Stimulated activated CD4-positive, alpha-beta T cell treated with anti-CD3 and anti-CD28 coated beads, TNF-alpha, amount 100 ng/mL, for 1 hour (primary cell): ENCODE measurements at places on chromosomes 7 and 10.

DNA sequence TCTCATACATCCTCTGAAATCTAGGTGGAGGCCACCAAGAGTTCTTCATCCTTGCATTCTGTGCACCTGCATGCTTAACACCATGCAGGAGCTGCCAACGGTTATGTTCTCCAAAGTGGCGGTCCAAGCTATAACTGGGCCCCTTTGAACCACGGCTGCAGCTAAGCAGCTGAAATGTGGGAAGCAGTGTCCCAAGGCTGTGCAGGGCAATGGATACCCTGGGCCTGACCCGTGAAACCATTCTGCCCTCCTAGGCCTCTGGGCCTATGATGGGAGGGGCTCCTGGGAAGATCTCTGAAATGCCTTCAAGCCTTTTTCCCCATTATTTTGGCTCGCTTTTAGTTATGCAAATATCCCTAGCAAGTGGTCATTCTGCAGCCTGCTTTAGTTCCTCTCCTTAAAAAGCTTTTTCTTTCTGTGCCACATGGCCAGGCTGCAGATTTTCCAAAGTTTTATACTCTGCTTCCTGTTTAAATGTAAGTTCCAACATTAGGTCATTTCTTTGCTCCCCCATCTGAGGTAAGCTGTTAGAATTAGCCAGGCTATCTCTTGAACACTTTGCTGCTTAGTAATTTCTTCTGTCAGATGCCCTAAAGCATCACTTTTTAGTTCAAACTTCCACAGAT is 7.7 kb upstream of the GTPBP4 start:
- DNase-seq, result no peak

- DNase-seq, result no peak
These were observed 7.3 kb upstream of the ASB4 start for GRCh38 chr7:95478272-95479037.

- no peak for DNase-seq
These were observed 534.5 kb downstream of the TNS3 start for GRCh38 chr7:47047384-47047783.

GRCh38 chr10:49700997-49701396 is 21.5 kb downstream of the C10orf53 start:
- DNase-seq, result no peak

GRCh38 chr10:130040351-130040750 is 70.3 kb downstream of the C10orf143 start:
- DNase-seq, result no peak
